Stimulated activated CD8-positive, alpha-beta memory T cell treated with anti-CD3 and anti-CD28 coated beads, Interleukin-15, amount 100 ng/mL, for 48 hours (primary cell): ENCODE measurements at places on chromosomes 2 and 18.

DNA sequence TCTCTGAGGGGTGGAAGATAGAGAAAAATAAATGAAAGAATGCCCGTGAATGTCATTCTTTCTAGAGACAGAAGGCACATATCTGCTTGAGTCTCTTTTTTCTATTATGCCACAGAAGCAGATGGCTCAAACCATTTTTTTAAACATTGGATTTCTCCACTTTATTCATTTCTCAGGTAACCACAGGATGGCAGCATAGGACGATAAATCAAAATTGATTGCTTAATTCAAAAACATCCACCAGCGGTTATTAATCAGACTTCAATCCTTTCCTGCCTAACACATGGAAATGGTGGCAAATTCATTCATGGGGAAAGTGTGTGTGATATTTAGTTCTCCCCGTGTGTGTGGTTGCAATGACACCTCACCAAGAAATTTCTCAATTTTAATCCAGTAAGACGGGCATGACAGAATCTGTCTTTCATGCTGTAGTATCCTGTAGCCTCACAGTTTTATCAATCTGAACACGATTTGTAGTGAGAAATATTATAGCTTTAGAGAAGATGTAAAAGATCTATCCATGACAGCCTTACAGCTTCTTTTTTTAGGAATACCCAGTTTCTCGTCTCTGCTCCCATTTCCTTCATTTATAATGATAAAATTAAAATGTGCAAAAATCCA, 72.2 kb downstream of the DSC3 start:
- no peak for DNase-seq

DNA sequence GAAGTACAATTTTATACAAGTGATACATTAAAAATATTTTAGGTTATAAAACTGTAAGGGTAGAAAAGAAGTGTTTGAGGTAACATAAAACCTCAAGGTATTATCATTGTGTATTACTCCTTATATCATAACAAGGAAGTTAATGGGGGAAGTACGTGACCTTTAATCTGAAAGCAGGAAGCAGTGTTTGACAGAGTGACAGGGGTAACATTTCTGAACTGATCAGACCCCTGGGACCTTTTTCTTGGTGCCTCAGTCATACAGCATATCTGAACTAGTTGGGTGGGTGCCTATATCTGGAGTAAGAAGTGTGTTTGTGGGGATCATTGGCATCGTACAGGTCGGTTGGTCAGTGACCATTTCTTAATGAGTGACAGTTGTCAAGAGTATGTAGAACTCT, 43.0 kb downstream of the MALT1 start:
- no peak for DNase-seq

DNA sequence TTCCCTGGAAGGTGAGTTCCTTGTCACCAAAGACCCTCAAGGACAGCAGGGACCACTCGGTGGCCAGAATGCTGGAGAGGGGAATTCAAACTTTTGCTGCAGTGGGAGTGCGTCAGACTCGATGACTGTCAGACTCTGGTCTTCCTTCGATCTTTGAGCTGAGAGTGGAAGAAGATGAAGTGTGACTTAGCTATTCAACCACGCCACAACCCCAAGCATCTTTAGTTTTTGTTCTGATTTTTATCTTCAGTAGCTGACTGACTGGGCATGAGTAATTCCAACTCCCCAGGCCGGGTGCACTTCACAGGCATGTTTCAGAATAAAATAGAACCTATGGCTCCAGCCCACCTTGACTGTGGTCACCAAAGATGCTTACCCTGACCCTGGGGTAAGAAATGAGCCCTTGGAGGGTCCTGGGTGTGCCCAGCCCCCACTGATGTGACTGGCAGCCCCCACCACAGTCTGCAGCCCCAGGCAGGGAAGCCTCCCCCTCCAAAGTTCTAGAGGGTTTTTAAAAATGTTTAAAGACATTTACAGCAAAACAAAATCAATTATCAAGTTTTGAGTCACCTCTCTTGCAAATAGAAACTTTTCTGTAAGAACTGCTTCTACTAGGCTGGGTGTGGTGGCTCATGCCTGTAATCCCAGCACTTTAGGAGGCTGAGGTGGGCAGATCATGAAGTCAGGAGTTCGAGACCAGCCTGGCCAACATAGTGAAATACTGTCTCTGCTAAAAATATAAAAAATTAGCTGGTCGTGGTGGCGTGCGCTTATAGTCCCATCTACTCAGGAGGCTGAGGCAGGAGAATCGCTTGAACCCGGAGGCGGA, 24.9 kb upstream of the YWHAQ start:
- peak; percentile 55 for DNase-seq

- DNase-seq: peak; percentile 39
Measured at GRCh38 chr2:237904831-237905599, 45.6 kb downstream of the RAMP1 start.

DNA sequence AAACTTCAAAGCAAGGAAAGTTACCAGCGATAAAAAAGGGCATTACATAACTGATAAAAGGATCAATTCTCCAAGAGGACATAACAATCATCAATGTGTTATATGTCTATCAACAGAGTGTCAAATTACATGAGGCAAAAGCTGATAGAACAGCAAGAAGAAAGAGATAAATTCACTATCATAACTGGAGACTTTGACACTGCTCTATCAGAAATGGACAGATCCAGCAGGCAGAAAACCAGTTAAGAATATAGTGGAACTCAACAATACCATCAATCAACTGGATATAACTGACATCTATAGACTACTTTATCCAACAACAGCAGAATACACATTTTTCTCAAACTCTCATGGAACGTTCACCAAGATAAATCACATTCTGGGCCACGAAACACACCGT, 65.0 kb downstream of the ROCK2 start:
- DNase-seq: no peak

- DNase-seq: no peak
Measured at GRCh38 chr2:32937602-32938448, 8.9 kb upstream of the LTBP1 start.

- no peak for DNase-seq
Measured at GRCh38 chr18:70195852-70196434, 9.5 kb downstream of the RTTN start.
